CD4-positive, alpha-beta T cell treated with Interleukin-4 for 4 hours (primary cell): ENCODE measurements at places on chromosomes 13 and 19.

GRCh38 chr19:10828981-10829821 is 6.8 kb downstream of the TMED1 start:
- no peak for DNase-seq

DNA sequence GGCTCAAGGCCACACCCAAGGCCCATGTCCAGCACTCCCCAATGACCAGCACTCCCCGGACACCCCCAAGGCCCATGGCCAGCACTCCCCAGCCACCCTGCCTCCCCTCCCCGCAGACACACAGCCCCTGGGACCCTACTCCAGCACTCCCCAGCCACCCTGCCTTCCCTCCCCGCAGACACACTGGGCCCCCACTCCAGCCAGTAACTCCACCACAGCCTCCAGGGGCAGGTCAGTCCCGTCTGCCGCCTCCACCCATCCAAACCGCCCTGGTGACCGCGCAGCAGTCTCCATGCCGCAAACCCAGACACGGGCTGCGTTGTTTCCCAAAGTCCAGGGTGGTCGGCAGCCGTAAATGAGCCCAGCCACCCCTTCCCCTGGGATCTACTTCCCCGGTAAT is 70.7 kb downstream of the SPACA7 start:
- DNase-seq = no peak

DNA sequence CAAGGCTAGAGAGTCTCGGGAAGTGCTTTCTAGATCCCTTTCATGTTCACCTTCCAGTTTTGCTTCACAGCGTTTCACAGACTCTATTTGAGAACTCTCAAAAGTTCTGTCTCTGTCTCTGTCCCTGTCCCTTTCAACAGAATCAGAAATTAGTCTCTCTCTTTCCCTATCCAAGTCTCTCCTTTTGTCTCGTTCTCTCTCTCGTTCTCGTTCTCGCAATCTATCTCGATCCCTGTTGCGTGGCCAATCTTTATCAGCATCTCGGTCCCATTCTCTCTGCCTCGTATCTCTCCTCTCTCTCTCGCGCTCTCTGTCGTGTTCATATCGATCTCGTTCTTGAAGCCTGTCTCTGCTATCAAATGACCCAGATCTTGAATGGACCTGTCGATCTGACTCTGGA is 85.0 kb downstream of the ZC3H13 start:
- no peak for DNase-seq

- DNase-seq = no peak
Measured at GRCh38 chr13:67977066-67977465, 746.9 kb upstream of the PCDH9 start.

DNA sequence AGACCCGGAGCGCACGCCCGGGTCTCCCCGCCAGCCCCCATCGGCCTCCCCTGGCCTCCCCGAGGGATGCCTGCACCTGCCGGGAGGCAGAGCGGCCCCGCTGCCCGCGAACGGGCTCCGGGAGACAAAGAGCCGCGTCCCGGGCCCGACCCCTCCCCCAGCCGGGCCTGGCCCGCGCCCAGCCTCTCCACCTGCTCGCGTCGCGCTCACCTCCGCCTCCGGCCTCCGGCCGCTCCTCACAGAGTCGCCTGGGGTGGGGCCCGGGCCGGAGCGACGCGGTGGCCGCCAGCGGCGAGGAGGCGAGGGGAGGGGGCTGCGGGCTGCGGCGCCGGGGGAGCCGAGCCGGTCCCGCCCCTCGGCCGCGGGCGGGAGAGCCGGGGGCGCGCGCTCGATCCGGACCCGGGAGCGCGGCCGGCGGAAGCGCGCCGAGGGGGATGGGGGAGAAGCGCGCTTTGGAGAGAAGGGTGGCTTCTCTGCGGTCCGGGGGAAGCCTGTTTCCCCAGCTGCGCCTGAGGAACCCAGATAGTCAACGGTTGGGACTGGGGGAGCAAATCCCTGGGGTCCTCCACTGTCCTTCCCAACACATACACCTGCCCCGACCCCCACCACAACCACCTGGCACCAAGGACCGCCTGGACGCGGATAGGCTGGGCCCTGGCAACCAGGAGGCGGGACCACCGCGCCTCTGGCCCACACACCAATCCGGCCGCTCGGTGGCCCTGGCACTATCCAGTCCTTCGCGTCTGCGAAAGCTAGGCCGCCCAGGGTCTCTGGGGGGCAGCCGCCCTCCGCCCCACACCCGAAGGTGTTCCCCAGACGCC is at the start of gene PRR36:
TSS of gene PRR36 (minus strand) at position 315 of the 821 bp plus-strand sequence. CDS start 701 bp downstream, outside the sequence.
- DNase-seq = no peak
